ENCODE measurements at places on chromosomes 16 and 17.

DNA sequence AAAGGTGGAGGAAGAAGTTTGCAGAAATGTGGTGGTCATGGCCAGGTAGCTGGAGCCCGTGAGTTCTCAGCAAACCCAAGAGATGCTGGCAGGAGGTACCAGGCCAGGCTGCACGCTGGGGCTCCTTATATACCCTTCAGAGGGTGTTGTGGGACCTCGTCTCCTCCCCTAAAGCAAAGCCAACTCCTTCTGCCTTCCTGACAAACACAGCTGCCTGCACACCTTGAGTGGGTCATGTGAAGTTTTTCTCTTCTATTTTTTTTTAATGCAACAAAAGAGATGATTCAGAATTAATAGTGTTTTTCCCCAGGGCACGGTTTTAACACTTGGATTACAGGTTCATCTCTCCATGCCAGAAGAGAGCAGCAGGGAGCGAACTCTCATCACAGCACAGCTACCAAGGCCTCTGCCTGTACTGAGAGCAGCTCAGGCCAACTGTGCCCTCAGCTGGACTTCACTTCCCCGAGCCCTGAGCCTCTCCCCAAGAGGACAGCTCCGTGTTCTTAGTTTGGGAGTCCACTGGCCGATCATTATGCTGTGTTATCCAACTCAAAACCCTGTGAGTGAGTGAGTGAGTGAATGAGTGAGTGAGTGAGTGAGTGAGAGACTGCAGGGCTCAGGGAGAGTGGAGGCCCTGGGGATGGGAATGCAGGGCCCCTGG lies at the start of gene KRT15:
TSS of gene KRT15 (minus strand) at position 102 of the 661 bp plus-strand sequence. CDS start at position 39, 63 bp downstream.
- no peak for DNase-seq

- DNase-seq: no peak
Observed at GRCh38 chr17:811051-811784, 29.1 kb downstream of the MRM3 start.

DNA sequence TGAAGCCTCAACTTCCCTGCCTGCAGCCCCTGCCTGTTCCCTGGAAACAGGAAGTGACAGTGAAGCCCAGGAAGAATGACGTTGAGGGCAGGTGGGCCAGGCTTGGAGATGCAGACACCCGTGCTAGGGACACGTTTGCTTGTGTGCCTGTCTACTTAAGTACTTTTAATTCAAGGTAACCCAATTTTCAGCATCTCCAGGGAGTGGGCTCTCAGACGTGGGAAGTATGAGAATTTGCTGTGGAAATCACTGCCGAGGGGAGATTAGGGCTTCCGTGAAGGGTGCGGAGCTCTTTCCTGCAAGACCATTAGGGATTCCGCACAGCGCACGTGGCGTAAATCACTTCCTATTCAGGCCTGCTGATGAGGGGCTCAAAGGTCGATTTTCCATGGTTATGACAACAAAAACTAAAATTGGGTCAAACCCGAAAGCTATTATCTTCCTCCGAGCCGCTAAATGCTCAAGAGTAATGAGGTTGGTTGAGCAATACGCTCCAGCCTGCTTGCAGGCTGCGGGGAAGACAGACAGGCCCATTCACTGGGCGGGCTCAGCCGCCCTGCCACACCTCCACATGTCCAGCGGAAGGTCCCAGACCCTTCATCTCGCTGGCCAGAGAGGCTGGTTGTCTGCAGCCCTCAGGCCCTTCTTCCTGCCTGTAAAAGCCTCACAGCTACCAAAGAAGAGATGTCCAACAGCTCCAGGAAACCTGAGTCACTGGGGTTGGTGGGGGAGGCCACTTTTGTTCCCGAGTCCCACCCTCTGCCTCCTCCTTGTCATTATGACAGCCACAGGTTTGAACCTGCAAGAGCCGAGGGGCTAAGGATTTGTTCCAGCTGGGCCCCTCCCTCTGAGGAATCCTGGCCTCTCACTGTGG lies 109.9 kb downstream of the RBFOX3 start:
- DNase-seq: no peak

DNA sequence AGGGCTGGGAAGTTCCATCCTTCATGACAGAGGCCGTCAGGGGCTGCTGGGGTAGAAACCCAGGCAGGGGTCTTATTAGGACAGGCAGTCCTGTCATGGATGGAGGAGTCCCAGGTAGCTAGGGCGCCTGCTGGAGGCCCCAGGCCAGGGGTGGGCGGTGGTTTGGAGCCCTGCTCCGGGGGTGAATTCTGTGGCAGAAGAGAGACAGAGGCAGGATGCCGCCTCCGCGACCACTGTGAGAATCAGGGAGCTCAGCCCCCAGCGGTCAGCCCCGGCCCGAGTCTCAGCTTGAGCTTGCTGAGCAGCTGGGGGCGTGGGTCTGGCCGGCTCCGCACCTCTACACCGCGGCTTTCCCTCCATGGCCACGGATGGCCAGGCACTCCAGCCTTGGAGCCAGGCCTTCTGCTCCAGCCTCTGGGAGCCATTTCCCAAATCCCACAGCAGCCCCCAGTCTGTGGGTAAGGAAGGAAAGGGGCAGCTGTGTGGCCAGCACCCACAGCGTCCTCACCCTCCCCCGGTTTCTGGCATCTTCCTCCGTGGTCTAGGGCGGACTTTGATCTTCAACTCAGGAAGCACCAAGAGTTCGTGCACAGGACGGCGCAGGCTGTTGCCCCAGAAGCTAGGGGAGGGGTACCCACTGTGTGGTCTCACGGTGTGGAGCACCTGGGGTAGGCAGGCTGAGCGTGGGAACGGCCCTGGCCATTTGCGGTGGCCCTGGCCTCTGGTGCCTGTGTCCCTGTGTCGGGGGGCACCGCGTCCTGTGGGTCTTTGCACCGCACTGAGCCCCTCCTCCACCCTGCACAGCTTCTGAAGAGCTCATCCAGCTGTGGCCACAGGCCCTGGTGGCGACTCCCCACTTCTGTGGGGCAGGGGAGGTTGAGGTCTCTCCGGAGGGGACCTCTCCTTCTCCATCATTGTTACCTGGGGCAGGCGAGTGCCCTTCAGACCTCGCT lies 14.1 kb downstream of the CD7 start:
- no peak for DNase-seq

GRCh38 chr16:54437921-54438320 lies 151.3 kb upstream of the IRX3 start:
- no peak for DNase-seq

- peak; percentile 83 for DNase-seq
Observed at GRCh38 chr16:56614549-56614991, 6.2 kb downstream of the MT2A start.

- no peak for DNase-seq
Observed at GRCh38 chr16:81384006-81384405, 60.6 kb upstream of the CMIP start.

DNA sequence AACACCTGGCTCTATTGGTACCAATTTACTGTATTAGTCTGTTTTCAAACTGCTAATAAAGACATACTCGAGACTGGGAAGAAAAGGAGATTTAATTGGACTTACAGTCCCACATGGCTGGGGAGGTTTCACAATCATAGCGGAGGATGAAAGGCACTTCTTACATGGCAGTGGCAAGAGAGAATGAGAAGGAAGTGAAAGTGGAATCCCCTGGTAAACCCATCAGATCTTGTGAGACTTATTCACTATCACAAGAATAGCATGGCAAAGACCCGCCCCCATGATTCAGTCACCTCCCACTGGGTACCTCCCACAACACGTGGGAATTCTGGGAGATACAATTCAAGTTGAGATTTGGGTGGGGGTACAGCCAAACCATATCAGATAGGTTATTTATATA lies 22.6 kb upstream of the GOSR1 start:
- DNase-seq: no peak

DNA sequence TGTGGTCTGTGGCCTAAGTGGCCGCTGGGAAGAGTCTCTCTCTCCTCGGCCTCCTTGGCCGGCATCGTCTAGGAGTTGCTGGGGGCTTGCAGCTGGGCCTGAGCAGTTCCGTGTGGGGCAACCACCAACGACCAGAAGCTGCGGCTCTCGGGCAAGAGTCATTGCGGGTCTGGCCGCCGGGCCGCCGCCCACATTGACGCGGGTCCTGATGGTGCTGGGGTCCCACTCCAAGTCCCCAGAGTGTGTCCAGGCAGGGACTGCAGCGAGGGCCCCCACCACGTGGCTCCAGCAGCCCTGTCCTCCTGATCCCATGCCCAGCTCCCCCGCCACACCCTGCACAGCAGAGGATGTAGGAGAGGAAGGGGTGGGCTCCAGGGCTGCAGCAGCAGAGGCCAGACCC lies 30.9 kb downstream of the UNKL start:
- no peak for DNase-seq

GRCh38 chr16:30904114-30904780 lies 7.8 kb downstream of the CTF1 start:
- no peak for DNase-seq

- no peak for DNase-seq
Observed at GRCh38 chr17:1965556-1966273, 59.4 kb downstream of the RTN4RL1 start.

- no peak for DNase-seq
Observed at GRCh38 chr16:83737729-83738354, 69.9 kb upstream of the HSBP1 start.

DNA sequence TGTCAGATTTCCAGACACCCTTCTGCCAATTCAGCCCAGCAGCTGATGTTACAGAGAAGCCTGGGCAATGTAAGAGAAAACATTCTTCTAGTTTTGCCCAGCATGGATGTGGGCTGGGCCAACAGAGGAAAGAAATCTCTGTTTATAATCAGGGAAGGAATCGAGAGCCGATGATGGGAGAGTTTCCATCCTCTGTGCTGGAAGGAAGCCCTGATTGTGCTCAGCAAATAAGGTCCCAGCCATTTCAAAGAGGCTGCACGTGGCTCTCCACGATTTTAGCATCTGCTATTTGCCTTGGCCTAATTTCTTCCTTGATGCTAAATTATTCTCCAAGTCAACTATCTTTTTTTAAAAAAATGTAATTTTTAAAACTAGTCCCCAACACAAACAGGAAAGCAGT lies 70.0 kb downstream of the IRX6 start:
- no peak for DNase-seq

DNA sequence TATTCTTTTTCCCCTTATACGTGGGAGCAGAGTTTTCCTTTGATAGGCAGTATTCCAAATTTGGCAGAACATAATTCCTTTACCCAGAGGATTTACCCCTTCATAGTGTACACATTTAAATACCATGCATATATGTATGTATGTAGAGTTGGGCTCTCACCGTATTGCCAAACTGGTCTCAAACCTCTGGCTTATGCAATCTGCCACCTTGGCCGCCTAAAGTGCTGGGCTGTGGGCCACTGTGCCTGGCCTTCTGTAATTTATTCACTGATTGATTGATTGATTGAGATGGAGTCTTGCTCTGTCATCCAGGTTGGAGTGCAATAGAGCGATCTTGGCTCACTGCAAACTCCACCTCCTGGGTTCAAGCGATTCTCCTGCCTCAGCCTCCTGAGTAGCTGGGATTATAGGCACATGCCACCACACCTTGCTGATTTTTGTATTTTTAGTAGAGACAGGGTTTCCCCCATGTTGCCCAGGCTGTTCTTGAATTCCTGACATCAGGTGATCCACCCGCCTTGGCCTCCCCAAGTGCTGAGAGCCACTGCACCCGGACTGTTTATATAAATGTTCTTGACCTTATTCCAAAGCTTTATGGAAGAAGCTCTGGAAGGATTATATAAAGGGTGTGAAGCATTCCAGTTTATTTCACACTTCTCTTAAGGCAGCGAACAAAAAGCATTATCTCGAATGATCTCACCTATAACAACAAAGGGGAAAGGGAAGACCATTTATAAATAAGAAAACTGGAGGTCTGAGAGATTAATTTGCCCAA lies 14.9 kb downstream of the GLG1 start:
- no peak for DNase-seq

GRCh38 chr17:63557416-63557815 lies 7.1 kb downstream of the DCAF7 start:
- no peak for DNase-seq

DNA sequence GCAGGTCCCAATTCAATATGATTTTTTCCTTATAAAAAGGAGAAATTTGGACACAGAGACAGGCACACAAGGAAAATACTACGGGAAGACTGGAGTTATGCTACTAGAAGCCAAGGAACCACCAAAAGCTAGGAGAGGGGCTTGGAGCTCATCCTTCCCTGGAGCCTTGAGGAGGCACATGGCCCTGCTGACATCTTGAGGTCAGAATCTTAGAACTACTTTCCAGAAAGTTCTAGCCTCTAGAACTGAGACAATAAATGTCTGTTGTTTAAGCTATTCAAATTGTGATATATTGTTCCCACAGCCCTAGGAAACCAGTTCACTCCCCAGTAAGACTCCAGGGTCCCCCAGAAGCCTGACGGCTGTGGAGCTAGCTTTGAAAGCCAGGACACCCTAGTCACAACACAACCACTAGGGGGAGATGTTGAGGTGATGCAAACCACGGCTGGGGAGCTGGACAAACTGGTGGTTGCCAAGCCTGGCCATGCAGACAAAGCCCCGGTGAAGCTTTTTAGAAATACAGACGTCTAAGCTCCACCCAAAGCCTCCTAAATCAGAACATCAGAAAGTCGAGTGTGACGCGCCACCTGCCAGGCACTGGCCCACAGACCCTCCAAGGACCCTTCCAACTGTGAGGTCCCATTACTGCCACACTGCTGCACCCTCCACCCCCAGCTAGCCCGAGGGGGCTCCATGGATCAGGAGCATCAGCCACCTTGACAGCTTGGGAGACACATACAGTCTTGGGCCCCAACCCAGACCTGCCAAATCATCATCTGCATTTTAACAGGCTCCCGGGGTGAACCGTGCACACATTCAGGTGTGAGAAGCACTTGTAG lies 106.4 kb downstream of the SLC39A11 start:
- DNase-seq: no peak

DNA sequence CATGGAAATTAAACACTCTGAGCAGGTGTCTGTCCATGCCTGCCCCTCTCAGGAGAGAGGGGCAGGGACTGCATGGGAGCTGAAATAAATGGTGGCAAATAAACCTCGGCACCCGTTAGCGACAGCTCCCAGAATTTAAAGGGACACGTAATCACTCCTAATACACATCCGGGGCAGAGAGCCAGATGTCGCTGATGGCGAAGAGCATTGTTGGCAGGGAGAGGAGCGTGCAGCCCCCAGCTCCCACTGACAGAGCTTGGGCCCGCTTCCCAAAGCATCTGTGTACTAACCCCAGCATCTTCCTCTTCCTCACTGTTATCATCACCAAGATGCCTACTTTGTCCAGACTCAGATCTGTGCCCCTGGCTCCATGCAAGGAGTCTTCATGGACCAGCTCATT lies 85.8 kb downstream of the IRX5 start:
- DNase-seq: no peak

DNA sequence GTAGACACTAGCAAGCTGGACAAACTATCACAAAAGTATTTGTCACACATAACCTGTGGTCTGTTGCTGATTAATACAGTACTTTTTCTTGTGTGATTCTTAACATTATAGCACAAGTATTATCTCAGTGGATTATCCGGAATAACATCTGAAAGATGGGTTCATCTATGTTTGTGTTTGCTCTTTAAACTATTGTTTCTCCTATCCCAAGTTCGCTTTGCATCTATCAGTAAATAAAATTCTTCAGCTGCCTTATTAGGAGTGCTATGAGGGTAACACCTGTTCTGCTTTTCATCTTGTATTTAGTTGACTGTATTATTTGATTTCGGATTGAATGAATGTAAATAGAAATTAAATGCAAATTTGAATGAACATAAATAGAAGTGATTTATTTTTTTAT lies 14.5 kb downstream of the RNFT1 start:
- DNase-seq: no peak
